ENCODE measurements at places on chromosomes 16 and 17. TPM values are rescaled to one million over a fixed set of nuclear protein-coding genes. Genes with fewer than 3 reads are reported as not detected.

DNA sequence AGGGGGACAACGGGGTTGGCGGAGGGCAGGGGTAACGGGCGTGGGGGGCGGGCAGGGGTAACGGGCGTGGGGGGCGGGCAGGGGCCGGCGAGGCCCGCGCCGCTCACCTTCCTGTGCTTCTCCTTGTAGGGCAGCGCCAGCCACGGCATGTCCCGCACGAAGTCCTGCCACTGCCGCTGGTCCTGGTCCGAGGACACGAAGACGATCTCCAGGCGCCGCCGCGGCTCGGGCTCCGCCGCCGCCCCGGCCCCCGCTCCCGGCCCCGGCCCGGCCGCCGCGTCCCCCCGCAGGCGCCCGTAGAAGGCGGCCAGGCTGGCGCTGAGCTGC, 401 bp downstream of the NXN start:
- DNase-seq = no peak

DNA sequence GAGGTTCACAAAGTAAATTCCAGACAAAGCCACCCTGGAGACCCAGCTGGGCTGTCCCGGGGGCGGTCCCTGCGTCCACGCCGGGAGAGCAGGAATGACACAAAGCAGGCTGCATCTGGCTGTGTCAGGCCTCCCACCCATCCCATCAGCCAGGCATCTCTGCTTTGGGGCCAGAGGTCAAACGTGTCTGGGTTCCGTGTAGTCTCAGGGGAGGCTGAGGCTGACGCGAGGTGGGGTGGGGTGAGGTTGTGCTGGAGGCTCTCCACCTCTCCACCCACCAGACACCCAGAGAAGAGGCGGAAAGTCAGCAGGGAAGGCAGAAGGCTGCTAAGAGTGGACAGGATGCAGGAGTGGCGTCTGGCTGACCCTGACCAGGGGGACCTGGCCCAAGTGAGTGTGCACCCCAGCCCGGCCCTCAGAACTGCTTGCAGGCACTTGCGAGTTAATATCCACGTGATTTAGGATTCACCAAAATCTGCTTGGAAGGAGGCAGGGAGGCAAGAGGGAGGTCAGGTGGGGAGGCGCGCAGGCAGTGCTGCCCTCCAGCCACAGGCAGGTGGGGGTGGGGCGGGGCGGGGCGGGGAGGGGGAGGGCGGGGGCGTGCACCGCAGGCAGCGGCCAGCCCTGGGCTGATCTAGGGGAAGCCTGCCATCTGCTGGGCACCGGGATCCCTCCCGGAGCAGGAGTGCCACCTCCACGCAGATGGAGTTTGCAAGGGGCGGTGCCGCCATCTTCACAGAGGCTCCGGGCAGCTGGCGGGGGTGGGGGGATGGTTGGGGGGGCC, 44.3 kb downstream of the TBC1D16 start:
- DNase-seq = peak; percentile 77

- DNase-seq = no peak
Observed at GRCh38 chr17:35073991-35074627, 10.6 kb upstream of the RFFL start.

DNA sequence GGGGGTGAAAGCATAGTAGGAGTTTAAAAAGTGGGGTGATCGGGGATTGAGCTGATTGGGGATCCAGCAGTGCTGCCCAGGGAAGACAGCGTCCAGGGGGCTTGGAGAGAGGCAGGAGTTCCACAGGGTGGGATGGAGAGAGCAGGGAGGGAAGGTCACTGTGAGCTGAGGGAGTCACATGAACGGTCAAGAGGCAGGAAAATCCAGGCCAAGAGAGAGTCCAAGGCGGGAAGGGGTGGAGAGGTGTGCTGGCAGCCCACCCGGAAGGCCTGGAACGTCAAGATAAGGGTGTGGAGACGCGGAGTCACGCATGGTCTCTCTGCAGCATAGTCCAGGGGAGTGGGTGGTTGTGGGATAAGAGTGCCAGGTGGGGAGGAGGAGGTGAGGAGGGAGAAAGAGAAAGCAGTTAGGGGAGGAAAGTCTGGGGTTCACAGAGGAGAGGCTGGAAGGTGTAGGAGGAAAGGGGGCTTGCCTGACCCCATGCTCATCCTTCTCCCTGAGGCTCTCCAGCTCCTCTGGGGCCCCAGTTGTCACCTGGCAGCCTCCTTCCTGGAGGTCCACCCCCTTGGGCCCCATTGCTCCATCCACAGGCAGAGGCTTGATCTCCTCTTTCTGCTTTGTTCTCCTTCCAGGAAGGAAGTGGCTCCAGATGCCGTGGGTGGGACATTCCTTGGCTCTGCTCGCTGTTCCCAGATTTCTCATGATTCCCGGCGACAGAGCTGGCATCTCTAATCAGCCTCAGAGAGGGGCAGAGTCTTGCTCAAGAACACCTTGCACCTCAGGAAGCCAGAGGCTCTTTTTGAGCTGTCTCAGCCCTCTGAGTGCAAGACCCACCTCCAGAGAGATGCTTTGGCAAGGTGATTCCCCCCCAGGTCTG, 28.7 kb downstream of the CCR7 start:
- DNase-seq = peak; percentile 92

GRCh38 chr17:19298569-19299213, 61.5 kb downstream of the EPN2 start:
- DNase-seq = no peak

DNA sequence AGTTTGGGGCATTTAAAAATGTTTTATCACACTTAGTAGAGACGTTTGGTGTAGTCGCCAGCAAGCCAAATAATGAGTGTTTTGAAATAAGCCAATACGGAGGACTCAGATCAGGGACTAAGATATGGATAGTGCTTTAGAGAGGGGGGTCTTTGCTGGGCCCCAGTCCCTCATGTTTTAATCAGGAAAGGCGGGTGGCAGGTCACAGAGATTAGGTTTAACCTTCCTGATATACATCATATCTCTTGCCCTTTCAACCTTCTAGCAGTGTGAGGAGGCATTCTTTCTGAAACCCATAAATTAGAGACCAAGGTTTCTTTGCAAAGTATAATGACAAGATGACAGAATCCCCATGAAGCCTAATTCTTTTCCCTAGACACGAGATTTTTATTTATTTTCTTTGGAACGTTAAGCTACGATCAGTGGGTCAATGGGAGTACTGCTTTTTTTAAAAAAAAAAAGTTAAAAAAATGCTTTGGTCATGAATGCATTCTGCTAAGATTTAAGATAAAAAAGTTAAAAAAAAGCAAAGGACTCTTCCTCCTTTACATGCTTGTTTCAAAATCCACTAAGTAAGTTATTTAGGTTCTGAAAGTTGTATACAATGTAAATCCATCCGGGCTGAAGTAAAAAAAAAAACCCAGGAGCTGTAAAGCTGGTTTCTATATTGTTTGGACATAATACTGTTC, 572.1 kb upstream of the SALL1 start:
- no peak for DNase-seq

- no peak for DNase-seq
Observed at GRCh38 chr16:85660843-85661739, 27.7 kb downstream of the GINS2 start.

The DGKE gene
- total RNA-seq = 13.8 TPM

The MT3 gene
- total RNA-seq = not detected

The CA5A gene
- not detected for total RNA-seq

The CD300LB gene
- 0.32 TPM for total RNA-seq

The MILR1 gene
- total RNA-seq = 3.1 TPM
